Upper lobe of left lung (tissue), 6 donors: ENCODE measurements at places on chromosomes 16 and 17. TPM values are rescaled to one million over a fixed set of nuclear protein-coding genes. Genes with fewer than 3 reads are reported as not detected.

GRCh38 chr16:50889276-50889675 is 147.4 kb downstream of the CYLD start:
- DNase-seq = no peak

- DNase-seq = no peak
These were observed 131.9 kb upstream of the XYLT1 start for GRCh38 chr16:17602678-17603077.

The CTRB1 gene
- total RNA-seq = not detected

- DNase-seq = no peak
These were observed 119.6 kb downstream of the ZFHX3 start for GRCh38 chr16:72928090-72928981.

- DNase-seq = peak; percentile 72
These were observed 1.3 kb downstream of the RILP start for GRCh38 chr17:1648173-1648962.
